ENCODE measurements at places on chromosomes 7 and 10.

GRCh38 chr7:151080067-151080521, 515 bp downstream of the FASTK start:
- DNase-seq = no peak

- no peak for DNase-seq
Measured at GRCh38 chr10:66835400-66835799, 90.4 kb upstream of the LRRTM3 start.

DNA sequence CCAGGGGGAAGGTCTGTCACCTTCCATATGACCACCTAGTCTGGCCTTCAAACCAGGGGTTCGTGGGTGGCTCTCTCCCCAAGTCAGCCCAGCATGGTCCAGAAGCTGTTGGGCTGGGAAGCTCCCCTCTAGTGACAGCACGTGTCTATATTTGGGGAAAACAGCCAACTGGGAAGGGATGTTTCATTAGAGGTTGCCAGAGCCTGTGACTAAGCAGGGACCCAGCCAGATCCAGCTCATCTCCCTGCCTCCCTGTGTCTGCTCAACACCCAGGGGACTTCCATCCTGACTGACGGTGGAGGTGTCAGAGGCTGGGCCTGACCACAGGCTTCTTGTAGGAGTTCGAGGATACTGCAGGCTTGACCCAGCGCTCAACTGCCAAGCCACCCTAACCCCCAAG, 10.5 kb downstream of the STYXL1 start:
- no peak for DNase-seq

DNA sequence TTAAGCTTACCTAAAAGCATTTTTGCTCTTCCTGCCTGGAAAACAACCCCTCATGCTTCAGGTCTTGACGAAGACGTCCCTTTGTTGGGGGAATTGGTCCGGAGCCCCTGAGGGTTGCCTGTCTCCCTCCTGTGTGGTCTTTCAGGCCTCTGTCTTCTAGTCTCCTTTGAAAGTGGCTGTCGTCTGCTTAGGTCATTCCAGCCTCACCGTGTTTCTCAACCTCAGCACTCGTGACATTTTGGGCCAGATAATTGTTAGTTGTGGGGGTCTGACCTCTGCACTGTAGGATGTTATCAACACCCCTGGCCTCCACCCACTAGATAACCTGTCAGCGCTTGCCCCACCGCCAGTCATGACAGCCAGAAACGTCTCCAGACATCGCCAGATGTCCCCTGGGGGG, 219.1 kb downstream of the TCF7L2 start:
- no peak for DNase-seq

- DNase-seq = no peak
Measured at GRCh38 chr7:106248600-106248999, 36.2 kb downstream of the NAMPT start.

DNA sequence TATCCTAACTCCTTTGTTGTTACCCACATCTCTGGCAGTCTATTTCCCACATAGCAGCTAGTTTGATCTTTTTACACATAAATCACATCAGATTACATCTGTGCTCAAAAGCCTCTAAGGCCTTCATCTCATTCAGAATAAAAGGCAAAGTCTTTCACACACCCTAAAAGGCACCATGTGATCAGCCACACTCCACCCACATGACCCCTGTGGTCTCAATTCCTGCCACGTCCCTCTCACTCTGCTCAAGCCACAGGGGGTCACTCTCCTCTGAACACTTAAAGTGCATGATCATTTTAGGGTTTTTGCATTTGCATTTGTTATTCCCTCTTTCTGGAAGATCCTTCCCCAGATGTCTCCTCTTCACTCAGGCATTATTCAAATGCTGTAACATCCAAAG, 30.8 kb downstream of the ELAPOR2 start:
- DNase-seq = no peak

GRCh38 chr10:50351483-50352146, 100.3 kb upstream of the ASAH2 start:
- no peak for DNase-seq

GRCh38 chr7:1404898-1405548, 54.2 kb downstream of the MICALL2 start:
- no peak for DNase-seq

GRCh38 chr7:92447345-92448204, at the start of gene GATAD1:
GATAD1 (plus strand) TSS chr7:92447482; CDS start chr7:92447730, 248 bp downstream.
- peak; percentile 95 for DNase-seq

- no peak for DNase-seq
Measured at GRCh38 chr10:72390764-72391163, 36.0 kb upstream of the DNAJB12 start.

DNA sequence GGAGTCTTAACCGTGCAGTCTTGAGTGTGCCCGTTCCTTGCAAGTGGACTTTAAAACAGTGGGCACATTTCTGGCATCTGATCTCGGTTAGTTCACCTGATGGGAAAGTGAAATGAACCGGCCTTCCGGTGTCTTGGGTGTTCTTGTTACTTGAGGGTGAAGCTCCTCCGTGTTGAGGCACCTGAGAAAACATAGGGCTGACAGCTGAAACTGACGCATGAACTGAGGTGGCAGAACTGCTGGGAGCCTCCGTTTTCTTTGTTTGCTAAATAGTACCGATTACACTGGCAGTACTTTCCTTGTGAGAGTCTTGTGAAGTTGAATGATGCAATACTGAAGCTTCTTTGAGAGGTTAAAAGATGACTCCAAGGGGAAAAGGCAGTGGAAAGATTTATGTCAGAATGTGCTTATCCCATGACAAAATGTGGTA, 62.8 kb upstream of the SAMD8 start:
- DNase-seq = no peak

DNA sequence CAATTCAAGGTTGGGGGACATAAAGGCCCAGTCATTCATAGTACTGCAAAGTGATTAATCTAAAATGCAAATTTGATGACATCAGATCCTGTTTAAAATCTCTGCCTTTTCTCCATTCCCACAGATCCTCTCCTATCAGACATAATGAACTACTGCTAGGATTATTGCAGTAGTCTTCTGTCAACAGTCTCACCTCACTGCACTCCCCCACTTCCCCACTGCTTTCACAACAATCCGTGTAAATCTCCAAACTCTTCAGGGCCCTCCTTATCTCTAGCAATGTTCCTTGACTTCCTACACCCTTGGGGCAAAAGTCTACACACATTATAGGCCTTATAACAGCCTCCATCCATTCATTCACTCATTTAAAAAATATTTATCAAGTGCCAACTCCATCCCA, 112.4 kb downstream of the KBTBD2 start:
- DNase-seq = no peak

GRCh38 chr10:34954142-34954541, 136.0 kb downstream of the CUL2 start:
- DNase-seq = no peak

DNA sequence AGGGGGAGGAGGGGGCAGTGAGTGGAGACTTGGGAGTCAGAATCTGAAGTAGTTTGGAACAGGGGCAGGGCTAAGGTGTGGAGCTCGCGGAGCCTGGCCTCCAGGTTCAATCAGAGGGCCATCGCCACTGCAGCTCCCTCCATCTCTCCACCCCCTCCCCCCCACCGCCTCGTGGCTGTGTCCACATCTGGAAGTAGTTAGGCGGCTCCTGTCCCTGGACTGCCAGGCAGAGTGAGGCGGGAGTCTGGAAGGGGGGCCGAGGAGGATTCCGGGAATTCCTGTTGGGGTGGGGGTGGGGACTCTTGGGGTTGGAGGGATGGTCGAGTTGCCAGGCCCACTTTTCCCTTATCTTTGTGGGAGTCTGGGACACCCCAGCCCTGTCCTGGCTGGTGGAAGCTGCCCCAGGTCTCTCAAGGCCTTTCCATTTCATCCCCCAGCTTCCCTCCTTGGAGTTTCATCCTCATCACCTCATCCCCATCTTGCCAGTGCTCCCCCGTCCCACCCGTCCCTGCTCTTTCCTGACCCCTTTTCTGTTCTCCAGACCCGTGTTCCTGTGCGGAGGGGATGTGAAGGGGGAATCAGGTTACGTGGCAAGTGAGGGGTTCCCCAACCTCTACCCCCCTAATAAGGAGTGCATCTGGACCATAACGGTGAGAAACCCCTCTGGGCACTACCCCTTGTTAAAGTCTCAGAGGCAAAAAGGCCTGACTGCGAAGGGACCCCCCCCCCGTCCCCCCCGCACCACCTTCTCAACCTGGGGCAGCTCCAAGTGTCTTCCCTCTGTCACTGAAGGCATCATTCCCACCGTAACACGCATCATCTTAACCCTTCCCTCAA, 944 bp downstream of the PCOLCE start:
- DNase-seq = peak; percentile 87

DNA sequence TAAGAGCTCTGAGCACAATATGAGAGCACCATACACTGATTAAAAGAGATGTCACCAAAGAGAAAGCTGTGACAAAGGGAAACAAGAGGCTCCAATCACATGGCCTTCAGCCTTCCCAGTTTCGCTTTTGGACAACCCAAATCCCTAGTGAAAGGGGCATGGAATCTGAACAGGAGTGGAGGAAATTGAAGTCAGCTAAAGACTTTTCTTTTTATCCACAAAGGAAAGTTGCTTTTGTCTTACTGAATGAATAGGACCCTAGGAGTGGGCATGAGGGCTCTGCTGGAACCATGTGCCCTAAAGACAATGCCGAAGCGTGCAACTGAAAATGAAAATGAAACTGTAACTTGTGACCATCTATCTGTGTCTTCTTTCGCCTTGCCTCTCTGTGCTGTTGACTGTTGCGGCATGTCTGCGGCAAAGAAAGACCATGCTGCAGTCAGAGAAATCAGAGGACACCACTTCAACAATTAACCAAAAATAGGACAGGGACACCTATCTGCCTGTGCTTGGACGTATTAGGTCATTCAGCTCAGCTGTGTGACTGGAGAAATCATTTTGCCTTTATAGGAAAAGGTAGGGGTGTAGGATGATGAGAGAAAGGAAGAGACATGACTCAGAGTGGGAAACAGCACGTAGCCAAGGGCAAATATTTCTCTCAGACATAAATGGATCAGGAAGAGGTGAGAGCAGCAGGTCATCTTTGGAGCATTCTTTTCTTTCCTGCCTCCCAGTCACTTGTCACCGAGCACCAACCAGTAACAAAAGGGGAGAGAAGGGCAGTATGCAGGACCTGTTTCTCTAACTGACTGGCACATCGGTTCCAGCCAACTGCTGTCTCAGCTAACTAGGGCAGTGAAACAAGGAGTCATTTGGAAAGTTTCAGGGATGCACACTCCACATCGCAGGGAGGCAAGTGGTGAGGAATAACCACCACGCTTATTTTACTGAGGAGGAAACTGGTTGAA, 12.3 kb downstream of the CAV2 start:
- no peak for DNase-seq

GRCh38 chr7:16419859-16420258, 1.5 kb downstream of the CRPPA start:
- no peak for DNase-seq

DNA sequence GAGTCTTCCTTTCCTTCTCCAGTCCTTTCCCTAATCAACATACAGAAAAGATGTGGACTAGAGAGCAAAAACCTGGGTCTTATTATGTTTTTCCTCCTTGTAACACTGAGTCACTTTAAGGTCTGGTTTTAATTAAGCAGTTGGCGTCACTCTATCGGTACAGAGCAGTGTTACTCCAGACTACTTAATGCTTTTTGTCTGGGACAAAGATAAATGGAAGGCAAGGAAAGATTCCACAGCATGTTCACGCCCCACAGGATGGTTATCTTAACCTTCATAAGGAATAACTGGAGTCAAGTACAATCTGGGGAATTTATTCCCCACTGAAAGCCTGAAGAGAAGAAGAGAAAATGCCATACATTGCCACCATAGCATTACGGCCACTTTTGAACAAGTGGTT, 145.7 kb downstream of the ELAPOR2 start:
- DNase-seq = no peak

- DNase-seq = no peak
Measured at GRCh38 chr7:113797420-113798010, 121.3 kb downstream of the PPP1R3A start.

DNA sequence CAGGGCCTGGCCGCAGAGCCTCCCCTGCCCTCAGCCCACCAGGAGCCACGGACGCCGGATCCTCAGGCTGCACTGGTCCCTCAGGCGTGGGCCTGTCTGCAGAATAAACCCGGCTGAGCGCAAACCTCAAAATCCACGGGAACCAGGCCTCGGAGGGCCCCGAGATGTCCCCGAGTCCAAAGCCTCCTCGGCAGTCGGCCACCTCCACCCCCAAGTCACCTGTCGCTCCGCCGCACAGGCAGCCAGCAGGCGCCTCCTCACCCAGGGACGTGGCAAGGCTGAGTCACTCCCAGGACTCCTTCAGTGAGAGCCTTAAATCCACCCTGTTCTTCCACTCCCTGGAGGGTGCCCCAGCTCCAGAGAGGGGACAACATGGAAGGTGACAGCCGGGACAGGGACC, 33.2 kb downstream of the STK32C start:
- no peak for DNase-seq

DNA sequence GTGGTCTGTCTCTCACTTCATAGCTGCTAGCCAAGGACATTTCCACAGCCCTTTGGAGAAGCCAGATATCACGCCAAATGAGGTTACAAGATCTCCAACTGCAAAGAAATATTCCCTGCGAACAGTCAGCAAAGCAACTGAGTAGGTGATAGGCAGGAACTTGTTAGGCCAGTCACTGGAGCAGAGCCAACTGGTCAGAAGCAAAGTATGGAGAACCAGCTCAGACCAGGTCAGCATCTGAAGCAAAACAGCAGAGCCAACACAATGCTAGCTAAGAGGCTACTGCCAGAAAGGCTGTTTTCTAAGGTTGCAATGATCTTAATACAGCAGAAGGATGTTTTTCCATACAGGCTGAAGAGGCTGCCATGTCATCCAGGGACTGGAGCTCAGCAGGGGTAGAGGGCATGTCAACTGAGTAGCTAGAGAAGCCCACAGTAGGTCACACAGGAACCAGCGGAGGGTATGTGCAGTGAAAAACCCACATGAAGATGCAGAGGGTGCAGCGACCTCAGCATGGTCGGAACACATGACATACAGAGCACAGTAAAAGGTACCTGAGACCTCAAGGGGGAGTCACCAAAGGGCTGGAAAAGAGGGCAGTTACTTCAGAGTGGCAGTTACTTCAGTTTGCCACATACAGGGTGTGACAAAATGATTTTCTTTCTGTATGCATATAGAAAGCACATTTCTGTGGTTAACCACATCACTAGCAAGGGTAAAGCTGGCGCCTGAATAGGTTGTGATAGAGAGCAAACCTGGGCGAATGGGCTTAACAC, 8.9 kb downstream of the SEC31B start:
- no peak for DNase-seq

- DNase-seq = no peak
Measured at GRCh38 chr7:50676740-50677637, 105.7 kb downstream of the GRB10 start.

DNA sequence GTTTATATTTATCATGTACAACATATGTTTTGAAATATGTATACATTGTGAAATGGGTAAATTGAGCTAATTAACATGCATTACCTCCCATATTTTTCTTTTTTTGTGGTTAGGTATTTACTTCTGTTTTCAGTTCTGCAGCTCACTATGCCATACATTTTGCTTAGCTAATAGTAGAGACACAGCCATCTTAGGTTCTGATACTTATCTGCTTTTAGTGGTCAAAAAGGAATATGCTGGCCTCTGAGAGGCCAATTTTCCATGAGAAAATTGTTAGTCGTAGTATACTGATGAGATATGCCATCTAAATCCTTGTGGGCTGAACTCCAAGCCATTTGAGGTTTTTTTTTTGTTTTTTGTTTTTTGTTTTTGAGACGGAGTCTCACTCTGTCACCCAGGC, 31.0 kb downstream of the SGPL1 start:
- DNase-seq = no peak

GRCh38 chr10:126270111-126270510, 118.2 kb downstream of the ADAM12 start:
- no peak for DNase-seq
